ENCODE measurements at places on chromosomes 7 and 10. TPM values are rescaled to one million over a fixed set of nuclear protein-coding genes. Genes with fewer than 3 reads are reported as not detected.

Gene C10orf67
- not detected for total RNA-seq

Gene ELN
- total RNA-seq, result 3.7 TPM

Gene ZCWPW1
- 1.8 TPM for total RNA-seq

GRCh38 chr7:43516581-43517342, 66.1 kb upstream of the STK17A start:
- H3K4me3 ChIP-seq, result no peak overlapping the region
- no peak for DNase-seq
- peaks cover 7% of the 10 kb centered on the region for H3K27me3 ChIP-seq

DNA sequence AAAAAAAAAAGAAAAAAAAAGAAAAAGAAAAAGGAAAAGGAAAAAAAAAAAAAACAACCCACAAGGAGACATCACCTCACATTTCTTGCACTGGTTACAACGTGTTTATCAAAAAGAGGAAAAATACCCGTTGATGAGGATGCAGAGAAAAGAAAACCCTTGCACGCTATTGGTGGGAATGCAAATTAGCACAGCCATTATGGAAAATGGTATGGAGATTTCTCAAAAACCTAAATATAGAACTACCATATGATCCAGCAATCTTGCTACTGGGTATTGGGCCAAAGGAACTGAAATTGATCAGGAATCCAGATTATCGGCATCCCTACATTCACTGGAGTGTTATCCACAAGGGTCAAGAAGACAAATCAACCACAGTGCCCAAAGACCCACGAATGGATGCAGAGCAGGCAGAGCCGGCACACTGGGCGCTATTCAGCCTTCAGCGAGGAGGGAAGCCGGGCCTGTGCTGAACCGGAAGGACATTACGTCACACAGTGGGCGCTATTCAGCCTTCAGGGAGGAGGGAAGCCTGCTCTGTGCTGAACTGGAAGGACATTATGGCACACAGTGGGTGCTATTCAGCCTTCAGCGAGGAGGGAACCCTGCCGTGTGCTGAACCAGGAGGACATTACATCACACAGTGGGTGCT, 258.7 kb downstream of the ZMYND11 start:
- DNase-seq, result no peak
- no peaks in the 10 kb centered on the region for H3K36me3 ChIP-seq
- peaks cover 3% of the 10 kb centered on the region for H3K27me3 ChIP-seq

DNA sequence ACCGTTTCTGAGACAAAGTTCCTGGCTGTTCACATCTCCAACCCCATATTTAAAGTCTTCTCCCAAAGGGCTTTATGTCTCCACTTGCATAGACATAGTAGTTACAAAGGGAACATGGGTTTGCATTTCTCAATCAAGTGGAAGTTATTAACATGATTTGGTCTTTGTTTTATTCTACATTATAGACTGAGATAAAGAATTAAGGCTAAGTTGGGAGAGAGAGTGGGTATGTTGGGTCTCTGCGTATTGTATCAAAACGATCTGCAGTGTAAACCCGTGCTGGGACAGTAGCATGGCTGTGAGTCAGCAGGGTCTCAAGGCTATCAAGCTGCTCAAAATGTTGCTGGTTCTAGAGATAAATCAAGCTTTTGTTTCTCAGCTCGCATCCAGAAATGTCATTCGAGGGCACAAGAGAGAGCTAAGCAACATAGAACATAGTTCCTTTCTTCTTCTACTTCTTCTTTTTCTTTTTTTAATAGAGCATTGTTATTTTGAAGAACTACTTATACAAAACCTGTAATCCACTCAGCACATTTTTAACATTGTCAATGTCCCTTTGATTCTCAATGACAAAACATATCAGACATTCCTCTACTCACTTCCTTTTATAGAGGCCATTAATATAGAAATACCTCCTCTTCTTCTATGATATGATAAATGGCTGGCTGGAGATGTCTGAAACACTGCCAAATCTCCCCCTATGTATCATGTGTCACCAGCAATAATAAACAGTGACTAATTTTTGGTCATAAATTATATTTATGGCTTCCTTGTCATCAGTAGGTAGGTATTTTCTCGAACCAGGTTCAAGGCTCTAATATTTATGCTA, 34.5 kb upstream of the RHOBTB1 start:
- H3K4me3 ChIP-seq, result no peak overlapping the region
- no peaks in the 10 kb centered on the region for H3K36me3 ChIP-seq
- no peak overlapping the region for H3K27ac ChIP-seq
- DNase-seq, result no peak
- H3K4me1 ChIP-seq, result no peaks in the 10 kb centered on the region

DNA sequence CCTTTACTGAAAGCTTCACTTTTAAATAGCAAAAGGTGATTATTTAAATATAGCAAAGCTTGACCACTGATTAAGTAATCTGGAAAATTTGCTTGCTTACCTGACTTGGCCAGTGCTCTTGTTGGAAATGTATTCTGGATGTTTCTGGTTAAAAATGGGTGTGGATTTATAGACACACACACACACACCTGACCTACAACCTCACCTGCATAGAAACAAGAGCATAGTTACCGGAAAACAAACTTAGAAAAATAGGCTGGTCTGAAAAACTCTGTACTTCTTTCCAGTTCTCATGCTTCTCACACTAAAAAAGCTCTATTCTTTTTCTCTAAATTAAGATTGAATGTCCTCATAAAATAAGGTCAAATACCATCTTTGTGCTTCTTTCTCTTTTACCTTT, at the start of gene AGR3:
Gene AGR3, minus strand, starts transcription at position 140 of the 400 bp plus-strand sequence. CDS start 3,365 bp downstream, outside the sequence.
- H3K36me3 ChIP-seq, result no peaks in the 10 kb centered on the region
- no peaks in the 10 kb centered on the region for H3K27me3 ChIP-seq
- H3K4me3 ChIP-seq, result no peak within 1 kb of the TSS
- no peak within 1 kb of the TSS for H3K27ac ChIP-seq
- DNase-seq, result no peak
